ENCODE measurements at places on chromosomes 1 and 21.

- no peak for DNase-seq
Measured at GRCh38 chr1:245888809-245889208, 618.3 kb downstream of the SMYD3 start.

GRCh38 chr1:209095627-209096595 lies 487.6 kb upstream of the CAMK1G start:
- no peak for DNase-seq

DNA sequence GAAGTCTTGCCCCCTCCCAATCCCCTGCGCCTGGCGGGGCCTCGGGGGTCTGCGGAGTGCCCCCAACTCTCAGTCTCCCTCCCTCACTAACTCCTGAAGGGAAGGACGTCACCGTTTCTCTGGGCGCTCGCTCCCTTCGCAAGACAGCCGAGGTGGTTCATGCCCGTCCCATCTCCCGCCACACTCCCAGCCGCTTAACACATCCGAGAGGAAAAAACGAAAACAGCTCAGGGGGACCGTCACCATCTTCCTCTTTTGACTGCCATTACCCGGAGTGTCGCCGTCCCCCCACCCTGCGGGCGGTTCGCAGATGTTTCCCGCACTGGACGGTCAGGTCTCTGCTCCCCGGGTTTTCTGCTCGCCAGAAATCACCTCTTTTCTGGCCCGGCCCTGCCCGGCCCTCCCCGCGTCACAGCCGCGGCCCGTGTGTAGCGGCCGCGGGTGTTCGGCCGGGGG lies 532 bp downstream of the ERO1B start:
- peak; percentile 23 for DNase-seq

DNA sequence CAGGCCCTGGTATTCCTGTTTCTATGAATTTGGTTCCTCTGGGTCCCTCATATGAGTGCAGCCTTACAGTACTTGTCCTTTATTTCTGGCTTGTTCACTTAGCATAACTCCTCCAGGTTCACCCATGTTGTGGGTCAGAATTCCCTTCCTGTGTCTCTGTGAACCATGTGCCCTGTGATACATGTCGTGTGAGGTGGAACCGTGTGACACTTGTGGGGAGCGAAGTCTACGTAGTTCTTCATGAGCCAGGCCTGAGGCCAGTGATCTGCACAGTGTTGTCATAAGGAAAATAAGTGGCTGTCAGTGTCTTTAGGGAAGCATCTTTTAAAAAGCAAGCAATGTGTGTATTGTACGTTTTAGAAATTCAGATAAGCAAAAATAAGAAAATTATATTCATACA lies 122.8 kb downstream of the GALNT2 start:
- DNase-seq, result no peak

GRCh38 chr1:170682809-170683208 lies 18.9 kb downstream of the PRRX1 start:
- no peak for DNase-seq

GRCh38 chr1:14543191-14543840 lies 55.2 kb upstream of the KAZN start:
- no peak for DNase-seq

DNA sequence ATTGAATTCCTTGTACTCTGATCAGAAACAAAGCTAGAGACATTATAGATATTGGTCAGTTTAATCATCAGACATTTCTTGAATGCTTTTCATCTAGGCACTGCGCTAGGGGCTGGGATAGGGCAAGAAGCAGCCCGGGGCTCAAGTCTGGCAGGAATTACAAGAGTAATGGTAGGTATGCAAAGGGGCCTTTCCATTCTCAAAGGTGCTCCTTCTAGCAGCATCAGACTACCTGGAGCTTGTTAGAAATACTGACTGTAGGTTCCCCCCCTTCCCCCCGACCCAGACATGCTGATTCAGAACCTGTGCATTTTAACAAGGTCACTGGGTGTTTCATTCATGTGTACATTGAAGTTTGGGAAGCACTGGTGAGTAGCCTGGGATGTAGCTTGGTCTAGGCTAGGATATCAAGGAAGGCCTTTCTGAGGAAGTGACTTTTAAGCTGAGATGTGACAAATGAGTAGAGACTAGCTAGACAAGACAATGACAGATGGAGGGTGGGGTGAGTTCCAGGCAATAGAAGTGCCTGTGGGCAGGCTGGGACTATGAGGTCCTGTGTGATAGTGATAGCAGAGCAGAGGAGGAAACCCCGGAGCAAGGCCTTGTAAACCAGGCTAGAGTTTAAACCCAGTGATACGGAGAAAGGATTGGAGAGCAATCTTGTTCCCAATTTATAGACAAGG lies 26.3 kb downstream of the NFASC start:
- DNase-seq, result no peak

GRCh38 chr1:230639714-230640209 lies 2.5 kb upstream of the COG2 start:
- no peak for DNase-seq

DNA sequence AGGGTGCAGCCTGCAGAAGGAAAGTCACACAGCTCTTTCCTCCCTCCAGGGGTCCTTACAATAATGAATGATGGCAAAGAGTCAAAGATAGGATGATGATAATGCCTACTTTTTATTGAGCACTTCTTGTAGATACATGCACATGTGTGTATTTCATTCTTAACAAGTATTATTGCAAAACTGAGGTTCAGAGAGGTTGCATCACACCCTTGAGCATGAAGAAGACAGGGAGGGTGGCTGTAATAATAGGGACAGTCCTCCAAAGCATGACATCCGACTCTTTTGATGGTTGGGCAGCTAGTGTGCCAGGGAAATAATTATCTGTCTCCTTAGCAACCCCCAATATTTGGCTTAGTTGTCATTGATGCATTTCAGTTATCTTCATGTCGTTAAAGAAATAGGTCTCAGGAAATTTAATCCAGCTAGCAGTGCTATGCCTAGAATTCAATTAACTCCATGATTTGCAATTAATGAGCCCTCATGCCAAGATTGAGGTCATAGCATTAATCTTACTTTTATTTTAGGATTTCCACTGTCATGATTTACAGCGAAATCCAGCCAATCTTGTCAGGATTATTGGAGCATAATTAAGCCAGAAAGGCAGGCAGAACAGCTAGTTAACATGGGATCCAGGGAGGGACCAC lies 35.0 kb downstream of the DNAJC6 start:
- peak; percentile 1 for DNase-seq

DNA sequence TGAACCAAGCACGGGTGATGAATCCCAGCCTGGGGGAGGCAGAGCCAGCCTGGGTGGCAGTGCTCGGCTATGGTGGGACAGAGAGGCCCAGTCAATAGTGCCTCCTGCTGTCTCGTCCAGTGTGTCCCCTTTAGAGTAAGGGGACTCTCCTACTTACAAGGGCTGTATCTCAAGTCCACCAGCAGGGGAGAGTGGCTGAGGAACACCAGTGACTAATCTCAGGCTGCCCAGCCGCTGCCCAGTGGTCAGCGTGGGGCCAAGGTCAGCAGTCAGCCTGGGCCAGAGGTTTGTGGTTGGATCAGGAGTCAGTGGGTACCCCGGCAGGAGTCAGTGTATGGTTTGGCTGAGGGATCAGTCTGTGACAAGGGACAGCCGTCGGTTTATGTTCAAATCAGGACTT lies 109.2 kb upstream of the RUNX3 start:
- DNase-seq, result no peak

DNA sequence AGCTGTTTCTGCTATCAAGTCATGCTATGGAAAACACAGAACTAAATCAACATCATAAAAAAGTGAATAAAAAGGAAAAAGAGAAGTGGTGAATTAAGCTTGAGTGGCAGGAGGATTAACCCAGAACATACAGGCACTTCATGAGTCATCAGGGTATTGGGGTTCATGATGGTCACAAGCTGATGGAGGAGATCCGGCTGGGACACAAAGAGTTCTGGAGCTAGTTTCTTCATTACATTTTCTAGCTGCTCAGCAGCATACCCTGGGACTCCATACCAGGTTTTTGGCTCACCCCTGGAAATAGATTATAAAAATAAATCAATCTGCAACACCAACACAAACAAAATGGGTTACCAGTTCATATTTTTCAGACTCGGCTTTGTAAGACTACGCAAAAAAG lies 42.5 kb upstream of the SYT2 start:
- DNase-seq, result no peak

- no peak for DNase-seq
Measured at GRCh38 chr1:201319631-201320030, 36.3 kb downstream of the PKP1 start.

DNA sequence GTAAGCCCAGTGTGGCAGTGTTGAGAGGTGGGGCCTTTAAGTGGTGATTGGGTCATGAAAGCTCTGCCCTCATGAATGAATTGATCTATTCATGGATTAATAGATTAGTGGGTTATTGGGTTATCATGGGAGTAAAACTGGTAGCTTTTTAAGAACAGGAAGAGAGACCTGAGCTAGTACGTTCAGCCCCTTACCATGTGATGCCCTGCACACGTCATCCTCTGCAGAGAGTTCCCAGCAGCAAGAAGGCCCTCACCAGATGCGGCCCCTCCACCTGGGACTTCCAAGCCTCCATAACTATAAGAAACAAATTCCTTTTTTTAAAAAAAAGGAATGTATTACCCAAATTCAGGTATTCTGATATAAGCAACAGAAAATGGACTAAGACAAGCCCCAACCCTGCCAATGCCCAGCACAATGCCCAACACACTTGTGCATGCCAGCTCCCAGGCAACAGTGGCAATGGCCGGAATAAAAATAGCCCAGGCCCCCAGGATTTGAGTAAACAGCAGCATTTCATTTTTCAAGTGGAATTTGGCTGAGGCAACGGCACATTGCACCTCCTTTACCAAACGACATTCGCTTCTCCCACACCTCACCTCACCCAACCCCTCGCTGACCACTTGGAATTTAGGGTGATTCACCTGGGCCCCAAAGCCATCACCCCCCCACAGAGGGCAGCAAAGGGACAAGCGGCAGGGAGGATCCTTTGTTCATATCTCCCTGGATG lies 215.9 kb downstream of the TOMM20 start:
- DNase-seq, result no peak

GRCh38 chr1:19273106-19273843 lies 15.3 kb downstream of the AKR7A3 start:
- DNase-seq, result no peak

DNA sequence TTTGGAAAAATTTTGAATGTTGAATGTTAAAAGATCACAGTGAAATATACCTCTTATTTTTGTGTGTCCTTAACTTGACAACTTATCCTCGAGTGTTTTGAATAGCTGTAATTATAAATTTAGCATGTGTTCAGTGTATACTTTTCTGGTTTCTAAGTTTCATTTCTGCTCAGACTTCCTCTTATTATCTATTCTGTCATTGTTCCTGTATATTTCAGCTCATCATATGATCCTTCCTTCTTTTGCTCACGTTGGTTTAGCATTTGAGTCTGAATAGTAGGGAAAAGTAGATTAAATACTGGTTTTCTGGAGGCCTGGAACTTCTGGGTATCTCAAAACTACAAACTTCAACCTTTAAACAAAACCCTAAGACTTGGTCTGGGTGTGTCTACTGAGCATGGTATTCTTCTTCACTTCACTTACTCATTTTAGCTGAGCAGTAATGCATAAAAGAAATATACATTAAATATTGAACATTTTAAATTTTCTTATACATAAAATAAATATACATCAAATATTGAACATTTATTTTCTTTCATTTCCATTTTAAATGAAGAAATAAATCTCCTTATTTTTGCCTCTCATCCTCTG lies 3.3 kb upstream of the ATP6V1G3 start:
- DNase-seq, result no peak

DNA sequence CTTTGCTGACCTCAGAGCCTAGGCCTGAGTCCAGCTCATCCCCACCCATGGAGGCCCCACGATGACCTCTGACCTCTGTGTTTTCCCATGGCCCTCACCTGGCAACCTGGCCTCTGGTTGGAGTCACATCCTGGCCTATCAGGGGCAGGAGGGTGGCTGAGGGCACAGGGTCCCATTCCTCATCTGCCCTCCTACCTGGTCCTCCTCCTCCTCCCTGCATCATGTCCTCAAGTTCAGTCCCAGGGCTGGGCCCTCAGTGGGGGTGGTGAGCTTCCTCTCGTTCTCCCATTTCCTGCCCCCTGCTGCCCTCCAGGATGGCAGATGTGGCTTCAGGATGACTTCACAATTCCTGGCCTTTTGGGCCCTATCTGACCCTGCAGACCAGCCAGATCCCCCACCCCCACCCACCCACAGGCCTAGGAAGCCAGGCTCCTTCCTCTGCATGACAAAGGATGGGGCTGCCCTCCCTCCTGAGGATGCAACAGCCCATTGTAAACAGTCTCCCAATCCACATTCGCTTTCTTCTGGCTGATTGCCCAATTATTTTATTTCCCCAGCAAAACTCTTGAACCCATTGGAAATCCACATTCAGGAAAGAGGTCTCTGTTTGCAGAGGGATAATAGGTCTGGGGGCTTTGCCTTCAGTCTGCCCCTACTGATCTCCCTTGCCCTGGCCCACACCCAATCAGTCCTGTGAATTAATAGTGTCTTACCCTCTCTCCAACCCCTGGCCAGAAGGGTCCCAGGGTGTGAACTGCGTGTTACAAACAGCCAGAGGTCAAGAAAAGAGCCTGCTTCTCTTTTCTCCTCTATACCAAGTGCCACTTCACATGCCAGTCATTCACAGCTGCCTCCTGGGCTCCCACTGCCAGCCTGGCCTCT lies 10.3 kb upstream of the LEFTY1 start:
- DNase-seq, result no peak

- DNase-seq, result no peak
Measured at GRCh38 chr1:87388411-87388810, 59.7 kb downstream of the LMO4 start.

- peak; percentile 29 for DNase-seq
Measured at GRCh38 chr1:77282187-77282865, 507 bp downstream of the AK5 start.

GRCh38 chr1:11990303-11991032 lies 10.2 kb downstream of the MFN2 start:
- no peak for DNase-seq

- DNase-seq, result no peak
Measured at GRCh38 chr1:223611936-223612335, 53.6 kb downstream of the CAPN8 start.

GRCh38 chr1:18649693-18650370 lies 19.2 kb downstream of the PAX7 start:
- no peak for DNase-seq

- no peak for DNase-seq
Measured at GRCh38 chr1:27154469-27154990, 395 bp downstream of the SLC9A1 start.

DNA sequence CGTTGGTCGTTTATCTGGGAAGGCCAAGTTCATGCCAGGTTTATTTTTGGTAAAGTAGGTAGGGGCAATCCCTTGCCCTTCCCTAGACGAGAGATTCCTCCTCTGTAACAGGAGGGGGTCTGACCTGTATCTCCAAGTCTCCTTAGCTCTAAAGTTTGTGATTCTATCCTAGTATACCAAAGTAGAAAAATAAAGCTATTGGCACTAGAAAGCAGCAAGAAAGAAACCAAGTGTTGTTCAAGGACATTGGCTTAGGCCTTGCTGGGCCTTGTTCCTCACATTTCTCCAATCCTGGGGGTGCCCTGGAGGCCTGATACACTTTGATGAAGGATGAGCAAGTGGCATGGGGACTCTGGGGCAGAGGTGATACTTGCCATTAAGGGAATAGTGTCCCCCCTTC lies 814 bp downstream of the MTARC2 start:
- DNase-seq, result no peak

GRCh38 chr1:155113450-155113980 lies 14.2 kb upstream of the EFNA1 start:
- DNase-seq, result no peak

Data from GM12892 (cell line).